Mesenchymal stem cell (in vitro differentiated cells and primary cell): ENCODE measurements at places on chromosomes 3 and 15.

GRCh38 chr3:188184649-188185048 is 30.7 kb downstream of the LPP start:
- DNase-seq: no peak

DNA sequence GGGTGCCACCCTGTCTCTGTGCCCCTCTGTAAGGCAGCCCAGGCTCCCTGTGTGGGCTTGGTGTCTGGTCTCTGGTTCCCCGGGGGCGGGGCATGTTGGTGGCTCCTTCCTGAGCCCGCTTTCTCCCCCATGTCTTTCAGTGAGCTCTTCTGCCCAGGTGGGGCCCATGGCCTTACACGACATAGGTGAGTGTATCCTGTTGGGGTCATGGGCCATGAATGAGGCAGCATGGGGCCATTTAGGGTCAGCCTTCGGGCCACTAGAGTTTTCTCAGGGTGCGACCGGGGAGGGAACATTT is 195.1 kb downstream of the UBE3A start:
- DNase-seq: no peak

GRCh38 chr15:48077616-48078184 is 43.1 kb upstream of the SLC24A5 start:
- DNase-seq: peak; percentile 19

DNA sequence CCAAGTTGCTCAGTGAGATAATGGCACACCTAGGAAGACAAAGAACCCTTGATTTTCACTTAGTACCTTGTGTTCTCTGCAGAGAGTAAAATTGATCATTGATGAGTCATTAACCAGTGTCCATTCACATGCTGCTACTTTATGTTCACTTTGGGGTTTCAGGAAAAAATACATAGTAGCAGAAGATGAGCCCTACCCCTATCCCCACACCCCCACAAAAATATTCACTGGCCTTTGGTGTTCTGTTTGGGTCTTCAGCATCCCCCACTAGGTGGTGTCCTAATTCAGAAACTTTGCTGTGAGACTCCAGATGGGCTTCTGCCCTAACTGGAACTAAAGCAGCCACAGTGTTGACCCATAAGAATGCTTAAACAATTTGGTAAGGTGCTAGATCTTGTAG is 178.8 kb downstream of the KLHL25 start:
- peak; percentile 71 for DNase-seq

DNA sequence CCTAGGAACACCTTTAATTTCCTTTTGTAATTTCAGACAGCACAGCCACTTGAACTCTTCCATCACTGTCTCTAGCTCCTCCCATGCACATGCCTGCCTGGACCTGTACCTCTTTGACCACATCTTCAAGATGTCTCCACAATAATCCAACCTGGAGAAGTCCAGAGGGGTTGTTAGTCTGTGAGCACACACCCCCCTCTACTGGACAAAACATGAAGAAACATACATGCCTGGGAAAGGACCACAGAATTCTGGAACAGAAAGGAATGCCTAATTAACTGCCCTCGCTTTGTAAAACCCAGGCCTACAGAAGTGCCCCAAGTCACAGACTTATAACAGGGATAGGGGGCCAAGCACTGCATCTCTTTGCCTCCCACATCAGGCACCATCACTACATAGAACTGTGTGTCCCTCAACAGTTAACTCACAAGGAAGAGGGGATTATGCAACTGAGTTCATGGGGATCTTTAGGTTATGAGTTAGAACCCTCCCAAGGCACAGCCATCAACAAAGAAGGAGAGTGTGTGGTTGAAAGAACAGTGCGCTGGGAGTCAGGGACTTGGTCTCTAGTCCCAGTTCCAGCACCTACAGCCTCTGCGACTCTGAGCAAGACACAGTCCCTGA is 61.7 kb downstream of the FMN1 start:
- peak; percentile 67 for DNase-seq
